Activated CD4-positive, alpha-beta memory T cell treated with anti-CD3 and anti-CD28 coated beads, Interleukin-2, amount 10 ng/mL, durations not matched to agents 7 days and 5 days (primary cell): ENCODE measurements at places on chromosomes 16 and 17. TPM values are rescaled to one million over a fixed set of nuclear protein-coding genes. Genes with fewer than 3 reads are reported as not detected.

Gene CA7
- total RNA-seq = 0.13 TPM

Gene YBX2
- 1.5 TPM for total RNA-seq

Gene SPIRE2
- 1.6 TPM for total RNA-seq

Gene CORO1A
- 1,754 TPM for total RNA-seq

Gene DEXI
- 24.2 TPM for total RNA-seq

DNA sequence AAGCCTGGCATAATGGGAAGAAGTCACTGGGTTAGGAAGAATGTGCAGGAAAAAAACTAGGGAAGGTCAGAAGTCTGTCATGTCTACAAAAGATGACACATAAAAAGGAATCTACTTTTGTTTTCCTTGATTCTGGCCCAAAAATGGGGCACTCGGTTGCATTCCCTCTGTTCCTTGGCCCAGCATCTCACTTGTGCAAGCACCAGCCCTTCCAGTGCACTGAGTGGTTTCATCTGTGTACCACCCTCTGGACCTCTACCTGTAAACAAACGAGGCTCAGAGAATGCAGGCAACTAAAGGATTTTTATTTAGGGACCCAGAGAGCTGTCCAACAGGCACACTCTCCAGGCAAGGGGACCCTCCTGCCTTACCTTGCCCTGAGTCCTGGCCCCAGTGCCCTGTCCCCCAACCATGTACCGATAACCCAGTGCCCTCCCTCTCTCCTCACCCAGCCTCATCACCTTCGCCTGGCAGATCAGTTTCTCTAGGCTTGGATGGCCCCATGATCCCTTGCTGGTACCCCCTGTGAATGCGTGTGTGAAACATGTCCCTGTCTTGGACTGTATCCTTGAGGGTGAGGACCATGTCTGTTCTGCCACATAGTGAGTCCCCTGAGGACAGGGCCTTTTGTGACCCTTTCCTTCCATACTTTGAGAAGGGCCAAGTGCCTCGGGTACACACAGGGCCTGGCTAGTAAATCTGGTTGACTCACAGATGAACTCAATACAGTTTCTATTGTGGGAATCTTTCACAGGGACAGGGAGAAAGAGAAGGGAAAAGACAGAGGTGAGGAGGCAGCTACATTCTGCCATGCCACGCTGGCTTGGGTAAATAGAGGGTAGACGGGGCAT lies 13.3 kb downstream of the NXPH3 start:
- DNase-seq = no peak
- H3K36me3 ChIP-seq = peaks cover 3% of the 10 kb centered on the region
- no peak overlapping the region for H3K27ac ChIP-seq
- H3K4me3 ChIP-seq = no peak overlapping the region
- H3K27me3 ChIP-seq = no peaks in the 10 kb centered on the region
- no peaks in the 10 kb centered on the region for H3K4me1 ChIP-seq
